ENCODE measurements at places on chromosomes 6 and 20.

DNA sequence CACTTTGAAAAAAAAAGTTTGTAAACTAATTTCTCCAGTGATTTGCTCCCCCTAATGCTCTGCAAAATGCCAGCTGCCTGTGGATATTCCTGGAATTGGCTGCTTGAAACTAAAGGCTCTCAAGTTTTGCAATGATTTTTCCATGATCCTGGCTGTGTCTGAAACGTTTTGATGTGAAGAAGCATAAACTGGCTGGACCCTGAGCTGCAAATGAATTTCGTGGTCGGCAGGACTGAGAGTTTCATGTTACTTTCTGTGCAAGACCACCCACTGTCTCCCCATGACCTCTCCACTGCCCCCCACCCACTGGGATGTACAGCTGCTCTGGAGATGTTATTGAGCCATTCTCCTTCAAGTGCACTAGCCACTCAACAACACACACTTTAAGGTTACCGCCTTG, 171.3 kb upstream of the SSTR4 start:
- DNase-seq, result no peak

DNA sequence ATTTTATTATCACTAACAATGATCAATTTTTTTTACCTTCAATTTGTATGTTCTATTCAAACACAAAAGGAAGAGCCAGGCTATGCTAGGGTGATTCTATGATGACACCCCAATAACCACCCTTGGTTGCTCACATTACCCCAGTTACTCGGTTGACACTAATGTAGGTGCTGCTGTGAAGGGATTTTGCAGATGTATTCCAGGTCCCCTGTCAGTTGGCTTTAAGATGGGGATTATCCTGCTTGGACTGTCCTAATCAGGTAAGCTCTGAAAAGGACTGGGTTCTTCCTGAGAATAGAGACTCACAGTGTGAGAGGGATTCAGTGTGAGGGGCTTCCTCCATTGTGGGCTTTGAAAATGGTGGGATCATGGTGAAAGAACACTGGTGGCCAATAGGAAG, 11.9 kb downstream of the HLA-A start:
- DNase-seq, result no peak

GRCh38 chr6:119481976-119482375, 132.4 kb upstream of the MAN1A1 start:
- no peak for DNase-seq

GRCh38 chr6:28586962-28587745, 61.5 kb downstream of the GPX5 start:
- peak; percentile 73 for DNase-seq

All from stimulated activated CD4-positive, alpha-beta T cell treated with anti-CD3 and anti-CD28 coated beads, Interleukin-4, amount 100 ng/mL, for 1 hour (primary cell).